H4 (cell line): ENCODE measurements at places on chromosomes 3 and 15.

- no peak for DNase-seq
These were observed 17.1 kb downstream of the TPM1 start for GRCh38 chr15:63059573-63060216.

DNA sequence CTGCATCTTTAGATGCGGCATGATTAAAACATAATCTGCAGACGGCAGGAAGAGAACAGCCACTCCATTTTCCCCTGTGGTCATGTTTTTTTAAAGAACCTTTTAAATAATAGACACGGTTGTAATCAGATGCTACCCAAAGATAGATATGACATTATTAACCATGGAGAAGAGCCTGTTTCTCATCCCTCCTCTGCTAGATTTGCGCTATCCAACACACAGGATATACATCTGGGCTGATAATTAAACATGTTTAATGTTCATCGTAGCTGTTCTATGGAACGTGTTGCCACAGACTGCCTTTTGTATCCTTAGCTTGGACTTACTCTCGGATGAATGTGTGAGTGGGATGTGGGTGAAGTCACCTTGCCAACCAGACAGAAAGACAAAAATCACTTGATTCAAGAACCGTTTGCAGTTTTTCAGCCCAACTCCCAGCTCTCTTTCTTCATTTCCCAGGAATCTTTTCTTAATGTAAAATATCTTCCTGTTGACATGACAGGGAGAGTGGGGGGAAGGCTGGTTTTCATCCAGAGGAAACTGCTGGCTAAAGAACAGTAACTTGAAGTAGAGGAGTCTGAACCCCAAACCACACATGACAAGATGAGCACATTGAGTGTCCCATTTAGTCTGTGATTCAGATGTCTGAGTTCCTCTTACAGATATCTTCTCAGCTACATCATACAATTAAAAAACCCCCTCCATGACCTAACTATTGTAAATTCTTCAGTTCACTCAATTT lies 118.6 kb upstream of the PRICKLE2 start:
- no peak for DNase-seq

- peak; percentile 57 for DNase-seq
These were observed 12.9 kb downstream of the CRABP1 start for GRCh38 chr15:78353093-78353492.

GRCh38 chr3:100033903-100034471 lies 80.3 kb downstream of the FILIP1L start:
- DNase-seq: peak; percentile 61

GRCh38 chr3:63969876-63970275 lies 53.4 kb downstream of the PSMD6 start:
- DNase-seq: no peak

- DNase-seq: no peak
These were observed 58.6 kb downstream of the MME start for GRCh38 chr3:155138677-155139076.

- no peak for DNase-seq
These were observed 116.9 kb downstream of the GADL1 start for GRCh38 chr3:30777426-30778113.

DNA sequence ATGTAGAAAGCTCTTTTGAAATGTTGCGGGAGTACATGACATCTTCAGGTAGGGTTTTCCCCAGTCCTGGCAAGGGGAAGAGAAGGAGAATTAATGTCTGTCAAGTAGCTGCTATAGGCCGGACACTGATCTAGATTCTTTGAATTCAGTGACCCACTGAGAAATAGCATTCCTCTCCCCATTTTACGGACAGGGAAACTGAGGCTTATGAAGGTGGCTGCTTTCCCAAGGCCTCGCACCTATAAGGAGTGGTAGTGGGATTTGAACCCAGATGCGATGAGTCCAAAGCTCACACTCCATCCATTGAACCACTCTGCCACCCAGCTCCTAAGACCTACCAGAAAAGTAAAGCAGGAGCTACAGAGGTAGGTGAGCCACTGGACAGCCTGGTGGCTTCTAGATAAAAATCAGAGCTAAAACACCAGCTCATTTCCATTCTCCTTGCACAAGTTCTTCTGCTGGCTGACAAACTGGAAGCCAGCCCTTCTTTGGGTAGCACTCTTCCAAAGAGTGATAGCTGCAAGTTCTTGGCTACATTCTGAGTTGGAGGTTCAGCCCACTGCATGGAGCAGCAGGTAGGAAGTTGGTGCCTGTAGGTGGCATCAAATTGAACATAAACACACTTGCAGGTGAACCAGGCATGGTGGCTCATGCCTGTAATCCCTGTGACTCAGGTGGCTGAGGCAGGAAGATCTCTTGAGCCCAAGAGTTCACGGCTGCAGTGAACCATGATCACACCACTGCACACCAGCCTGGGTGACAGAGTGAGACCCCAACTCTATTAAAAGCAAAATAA lies 22.0 kb downstream of the ZNF710 start:
- no peak for DNase-seq

GRCh38 chr3:94036909-94037507 lies 8.6 kb upstream of the STX19 start:
- peak; percentile 29 for DNase-seq

GRCh38 chr15:62498278-62498677 lies 333.2 kb upstream of the C2CD4B start:
- no peak for DNase-seq

DNA sequence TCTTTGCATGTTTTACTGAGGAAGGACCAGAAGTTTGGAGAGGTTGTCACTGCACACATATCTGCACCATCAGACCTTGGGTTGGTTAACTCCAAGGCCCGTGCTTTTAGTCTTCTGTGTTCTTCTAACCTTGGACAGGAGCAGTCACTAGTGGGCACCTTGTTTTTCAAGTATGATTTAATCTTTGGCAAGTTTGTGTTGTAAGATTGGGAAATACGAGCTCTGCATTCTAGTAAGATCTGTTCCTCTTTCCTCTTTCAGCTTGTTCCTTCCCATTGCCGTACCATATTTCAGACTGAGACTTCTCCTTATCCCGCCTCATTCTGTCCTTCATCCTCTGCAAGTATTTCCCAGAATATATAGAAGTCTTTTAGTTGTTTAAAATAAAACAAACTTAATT lies 5.1 kb downstream of the TMOD2 start:
- no peak for DNase-seq

DNA sequence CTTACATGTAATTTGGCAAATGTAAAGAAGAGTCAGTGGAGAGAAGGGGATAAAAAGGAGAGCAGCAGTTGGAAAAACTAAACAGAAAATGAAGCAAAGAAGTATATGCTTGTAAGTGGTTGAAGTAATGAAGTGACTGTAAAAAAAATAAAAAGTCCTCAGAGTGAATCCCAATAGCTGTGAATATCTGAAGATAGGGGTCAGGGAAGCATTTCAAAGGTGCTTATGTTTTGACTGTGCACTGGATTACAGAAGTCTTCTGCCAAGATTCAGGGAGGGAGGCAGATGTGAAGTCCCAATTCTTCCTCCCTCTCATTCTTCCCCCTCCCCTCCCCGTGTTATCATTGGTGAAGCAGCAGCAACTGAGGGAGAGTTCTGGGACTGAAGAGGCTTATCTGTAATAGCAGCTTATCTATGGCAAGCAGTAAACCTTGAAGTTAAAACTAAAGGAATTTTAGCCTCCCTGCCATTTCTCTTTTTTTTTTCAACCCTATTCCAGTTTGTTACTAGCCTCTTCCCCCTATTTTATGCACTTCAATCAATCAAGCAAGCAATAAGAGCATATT lies 597.9 kb downstream of the IGSF11 start:
- DNase-seq: no peak

GRCh38 chr3:126998320-126998719 lies 15.4 kb downstream of the PLXNA1 start:
- DNase-seq: no peak

DNA sequence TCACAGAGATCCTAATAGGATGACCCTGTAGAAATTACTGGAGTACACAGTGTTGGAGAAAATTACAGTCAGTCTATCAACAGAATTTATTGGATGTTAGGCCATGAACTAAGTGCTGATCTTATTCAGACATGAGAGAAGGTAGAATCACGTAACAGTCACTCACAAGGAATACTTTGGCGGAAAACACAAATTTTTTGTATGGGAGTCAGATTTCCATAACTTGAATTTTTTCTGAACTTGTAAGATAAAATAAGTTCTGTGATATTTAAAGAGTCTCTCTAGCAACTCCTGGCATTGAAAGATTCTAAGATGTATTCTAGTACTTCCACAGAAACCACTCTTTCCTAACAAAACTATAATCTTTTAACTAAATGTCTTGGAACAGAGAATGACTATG lies 178.8 kb upstream of the MME start:
- no peak for DNase-seq

DNA sequence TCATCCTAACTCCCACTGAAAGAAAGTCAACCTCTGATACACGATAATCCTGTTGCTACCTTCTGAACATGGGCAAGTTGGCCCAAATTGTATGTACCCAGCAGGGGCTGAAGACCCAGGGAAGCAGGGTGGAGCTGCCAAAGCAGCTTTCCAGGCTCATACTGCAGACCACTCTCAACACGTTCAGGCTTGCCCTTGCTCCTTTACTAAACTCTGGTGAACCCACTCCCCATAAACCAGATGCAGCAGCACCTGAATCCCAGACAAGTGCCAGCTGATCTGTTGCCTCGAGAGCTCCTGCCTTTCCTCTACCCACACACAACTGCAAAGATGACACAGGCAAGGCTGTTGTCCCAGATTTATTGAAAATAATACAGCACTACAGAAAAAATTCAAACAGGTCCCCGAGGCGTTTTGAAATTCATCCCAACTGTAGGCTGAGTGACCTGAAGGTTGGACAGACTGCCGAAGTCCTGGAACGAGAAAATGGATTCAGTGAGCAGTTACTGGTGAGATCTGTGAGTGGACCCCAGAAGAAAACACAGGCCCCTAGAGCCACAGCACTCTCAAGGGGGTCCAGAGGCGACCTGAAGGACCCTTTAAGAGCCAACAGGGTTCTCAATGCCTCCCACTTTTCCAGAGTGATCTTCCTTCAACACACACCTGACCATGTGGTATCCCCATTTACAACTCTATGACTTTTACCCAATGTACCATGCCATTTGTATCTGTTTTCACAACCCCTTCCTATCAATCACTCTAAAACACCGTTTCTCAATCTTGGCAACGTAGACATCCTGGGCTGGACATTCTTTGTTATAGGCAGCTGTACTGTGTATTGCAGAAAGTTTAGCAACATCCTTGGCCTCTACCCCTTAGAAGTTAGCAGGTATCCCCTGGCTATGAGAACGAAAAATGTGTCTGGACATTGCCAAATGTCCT lies 3.6 kb downstream of the RPS17 start:
- DNase-seq: no peak

- no peak for DNase-seq
These were observed 765.9 kb upstream of the GRM7 start for GRCh38 chr3:6095006-6095405.

DNA sequence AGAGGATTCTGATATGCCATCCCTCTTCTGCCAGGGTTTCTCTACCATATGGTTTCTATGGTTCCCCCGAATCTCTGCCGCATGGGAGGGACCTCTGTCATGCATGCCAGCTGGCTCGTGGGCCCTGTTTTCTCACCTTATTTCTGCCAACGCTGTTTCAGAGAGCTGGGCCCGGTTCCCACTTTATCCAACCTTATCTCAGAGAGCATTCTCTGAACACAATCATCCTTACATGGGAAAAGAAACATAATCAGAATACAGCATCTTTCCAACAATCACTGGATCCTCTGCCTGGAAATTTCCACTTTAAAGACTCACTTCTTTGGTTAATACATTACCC lies 234.5 kb upstream of the ZBTB20 start:
- DNase-seq: no peak

DNA sequence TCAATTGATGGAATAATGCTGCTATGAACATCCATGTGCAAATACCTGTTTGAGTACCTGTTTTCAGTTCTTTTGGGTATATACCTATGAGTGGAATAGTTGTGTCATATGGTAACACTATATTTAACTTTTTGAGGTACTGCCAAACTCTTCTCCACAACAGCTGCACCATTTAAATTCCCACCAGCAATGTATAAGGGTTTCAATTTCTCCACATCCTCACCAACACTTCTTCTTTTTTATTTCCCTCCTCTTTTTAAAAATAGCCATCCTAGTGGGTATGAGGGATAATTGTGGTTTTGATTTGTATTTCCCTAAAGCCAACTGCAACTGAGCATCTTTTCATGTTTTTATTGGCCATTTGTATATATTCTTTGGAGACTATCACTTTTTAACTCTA lies 31.3 kb upstream of the ARHGEF3 start:
- DNase-seq: no peak

GRCh38 chr3:5053021-5053831 lies 68.9 kb upstream of the ARL8B start:
- DNase-seq: no peak

DNA sequence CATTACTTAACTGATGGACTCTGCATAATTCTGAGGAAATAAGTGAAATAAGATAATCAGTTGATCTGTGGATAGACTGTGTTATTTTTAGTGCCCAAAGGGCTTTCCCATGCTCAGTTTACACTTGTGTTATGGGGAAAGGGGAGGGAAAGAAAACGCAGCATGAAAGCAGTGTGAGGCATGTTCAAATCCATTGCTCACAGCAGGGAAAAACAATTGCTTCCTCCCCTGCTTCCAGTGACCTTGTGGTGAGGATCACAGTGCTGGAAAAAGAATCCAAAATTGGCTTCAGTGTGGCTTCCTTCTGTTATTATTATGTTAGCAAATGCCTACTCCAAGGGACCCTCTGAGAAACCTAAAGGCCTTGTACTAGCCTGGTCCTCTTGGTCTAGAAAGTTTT lies 285.1 kb upstream of the CDIN1 start:
- DNase-seq: no peak

GRCh38 chr15:40963201-40963600 lies 9.9 kb downstream of the CHAC1 start:
- DNase-seq: no peak

DNA sequence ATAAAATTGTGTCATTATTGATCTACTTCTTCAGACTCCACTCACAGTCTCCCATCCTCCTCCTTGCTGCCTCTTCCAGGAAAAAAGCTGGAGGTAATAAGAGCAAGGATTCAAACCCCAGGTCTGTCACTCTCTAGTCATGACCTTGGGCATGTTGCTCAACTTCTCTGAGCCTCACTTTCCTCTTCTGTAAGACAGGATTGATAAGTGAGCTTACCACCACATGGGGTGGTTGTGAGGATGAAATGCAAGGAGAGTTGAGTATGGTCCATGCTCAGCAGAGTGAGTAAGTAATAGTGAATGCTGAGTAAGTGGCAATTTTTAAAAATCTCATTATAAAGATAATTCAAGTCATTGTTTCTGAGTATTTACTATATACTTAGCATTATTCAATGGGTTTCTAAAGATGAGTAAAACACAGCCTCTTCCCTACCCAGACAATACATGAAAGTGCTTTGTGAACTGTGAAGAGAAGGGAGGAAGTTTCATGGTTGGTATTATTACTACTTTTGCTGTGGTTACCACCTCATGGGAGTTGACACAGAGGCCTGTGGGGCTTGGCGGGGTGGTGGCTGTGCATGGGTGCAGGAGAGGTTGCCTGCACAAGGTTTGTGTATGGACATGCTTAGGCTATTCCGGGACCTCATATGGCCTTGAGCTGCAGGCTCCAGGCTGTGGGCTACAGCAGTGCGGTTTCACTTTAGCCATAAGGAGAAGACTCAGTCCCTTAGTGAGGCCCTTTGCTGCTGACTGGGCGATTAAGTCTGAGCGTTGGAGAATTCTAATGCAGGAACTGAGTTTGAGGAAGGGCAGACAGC lies 30.0 kb downstream of the SLC6A11 start:
- no peak for DNase-seq

GRCh38 chr3:65344444-65344843 lies 656.6 kb upstream of the ADAMTS9 start:
- no peak for DNase-seq
